A673 (cell line): ENCODE measurements at places on chromosomes 2 and 18. TPM values are rescaled to one million over a fixed set of nuclear protein-coding genes. Genes with fewer than 3 reads are reported as not detected.

Gene BBS5
- 11.5 TPM in 2 replicates for total RNA-seq

DNA sequence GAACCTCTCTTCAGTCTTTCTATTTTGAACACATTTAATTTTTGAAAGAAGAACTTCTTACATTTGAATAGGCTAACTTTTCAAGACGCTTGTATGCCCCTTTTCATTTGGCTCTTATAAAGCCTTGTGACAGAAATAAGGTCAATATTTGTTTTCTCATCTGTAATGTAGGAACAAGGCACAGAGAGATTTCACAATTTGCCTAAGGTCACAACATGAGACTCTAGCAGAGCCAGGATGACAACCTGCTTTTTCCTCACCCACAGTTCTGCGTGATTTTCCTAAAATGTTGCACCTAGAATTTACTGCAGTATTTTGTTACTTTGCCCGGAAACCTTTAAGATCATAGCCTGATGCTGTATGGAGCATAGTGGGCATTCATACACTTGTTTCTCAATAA, 67.4 kb downstream of the TXNL1 start:
- H3K4me1 ChIP-seq: peaks cover 4% of the 10 kb centered on the region
- no peaks in the 10 kb centered on the region for H3K36me3 ChIP-seq
- H3K27me3 ChIP-seq: no peaks in the 10 kb centered on the region
- H3K27ac ChIP-seq: no peak overlapping the region
- no peak overlapping the region for H3K4me3 ChIP-seq

DNA sequence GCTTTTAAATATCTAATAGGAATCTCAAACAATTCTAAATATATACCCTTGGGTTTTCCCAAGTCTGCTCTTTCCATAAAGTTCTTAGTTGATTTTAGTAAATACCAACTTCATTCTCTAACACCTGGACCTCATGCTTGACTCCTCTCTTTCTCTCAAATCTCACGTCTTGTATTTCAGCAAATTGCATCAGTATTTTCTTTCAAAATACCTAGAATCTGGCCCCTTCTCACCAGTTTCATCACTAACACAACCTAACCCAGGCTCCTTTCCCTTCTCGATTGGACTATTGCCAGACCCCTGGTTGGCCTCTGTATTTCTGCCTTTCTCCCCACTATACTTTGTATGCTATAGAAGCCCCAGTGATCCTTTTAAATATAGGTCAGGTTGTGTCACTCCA, 23.0 kb upstream of the FAM171B start:
- H3K27ac ChIP-seq: no peak overlapping the region
- no peak for DNase-seq
- no peak overlapping the region for H3K4me3 ChIP-seq
- no peaks in the 10 kb centered on the region for H3K4me1 ChIP-seq

Gene CPO
- not detected in 2 replicates for total RNA-seq

GRCh38 chr2:228417956-228418355, 236.5 kb upstream of the SPHKAP start:
- H3K4me1 ChIP-seq: no peaks in the 10 kb centered on the region
- H3K27me3 ChIP-seq: no peaks in the 10 kb centered on the region
